Right cardiac atrium (tissue), 5 donors: ENCODE measurements at places on chromosomes 12 and 14.

DNA sequence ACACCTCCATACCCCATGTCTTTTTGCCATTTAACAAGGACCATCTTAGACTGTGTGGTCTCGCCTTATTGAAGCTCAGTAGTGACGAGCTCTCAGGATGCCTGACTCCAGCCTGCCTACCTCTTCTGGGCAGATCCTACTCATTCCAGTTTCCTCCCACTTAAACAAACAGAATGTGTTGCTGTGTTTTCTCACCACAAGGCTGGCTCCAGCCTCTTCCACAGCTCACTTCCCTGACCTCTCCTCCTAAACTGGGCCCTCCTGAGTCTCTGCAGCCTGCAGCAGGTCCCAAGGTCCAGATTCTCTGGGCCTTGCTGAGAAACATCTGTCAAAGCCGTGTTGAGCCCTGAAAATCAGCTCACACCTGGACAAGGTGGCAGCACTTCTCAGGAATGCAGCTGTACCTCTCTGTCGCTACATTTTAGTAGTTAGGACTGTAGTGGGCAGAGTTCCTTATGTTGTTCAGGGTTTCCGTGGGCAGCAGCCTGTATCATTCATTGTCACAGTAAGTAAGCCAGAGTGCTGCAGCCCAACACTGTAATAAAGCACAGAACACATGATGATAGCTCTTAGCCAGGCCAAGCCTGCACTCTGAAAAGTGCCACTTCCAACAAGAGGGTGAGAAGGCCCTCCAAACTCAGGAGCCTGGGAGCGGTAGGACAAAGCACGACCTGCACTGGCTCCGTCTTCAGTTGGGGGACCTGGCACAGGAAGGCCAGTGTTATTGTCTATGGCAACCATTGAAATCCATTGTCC, 68.5 kb downstream of the NKX2-1 start:
- DNase-seq, result no peak

- no peak for DNase-seq
These were observed 51.5 kb upstream of the SLC2A13 start for GRCh38 chr12:40157336-40157735.

GRCh38 chr12:108313606-108314351, 25.3 kb downstream of the CMKLR1 start:
- peak; percentile 57 for DNase-seq

- DNase-seq, result no peak
These were observed 14.4 kb downstream of the EML1 start for GRCh38 chr14:99807413-99808153.

- no peak for DNase-seq
These were observed 174.0 kb downstream of the DIO2 start for GRCh38 chr14:80037349-80037748.

DNA sequence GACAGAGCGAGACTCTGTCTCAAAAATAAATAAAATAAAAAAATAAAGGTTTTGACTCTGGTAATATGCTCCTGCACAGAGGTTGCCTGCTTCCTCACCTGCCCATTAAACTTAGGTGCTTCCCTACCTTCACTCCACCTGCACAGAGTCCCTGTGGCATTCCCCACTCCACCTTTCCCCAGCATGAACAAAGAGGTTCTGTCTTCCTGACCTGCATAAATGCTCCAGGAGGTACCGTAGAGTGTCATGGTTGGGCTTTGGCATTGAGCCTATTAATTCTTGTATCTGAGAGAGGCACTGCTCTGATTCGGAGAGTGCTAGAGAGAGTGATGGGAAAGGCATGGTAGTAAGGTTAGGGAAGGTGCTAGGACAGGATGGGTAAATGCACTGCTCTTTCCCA, 6.3 kb downstream of the ARHGAP9 start:
- no peak for DNase-seq

DNA sequence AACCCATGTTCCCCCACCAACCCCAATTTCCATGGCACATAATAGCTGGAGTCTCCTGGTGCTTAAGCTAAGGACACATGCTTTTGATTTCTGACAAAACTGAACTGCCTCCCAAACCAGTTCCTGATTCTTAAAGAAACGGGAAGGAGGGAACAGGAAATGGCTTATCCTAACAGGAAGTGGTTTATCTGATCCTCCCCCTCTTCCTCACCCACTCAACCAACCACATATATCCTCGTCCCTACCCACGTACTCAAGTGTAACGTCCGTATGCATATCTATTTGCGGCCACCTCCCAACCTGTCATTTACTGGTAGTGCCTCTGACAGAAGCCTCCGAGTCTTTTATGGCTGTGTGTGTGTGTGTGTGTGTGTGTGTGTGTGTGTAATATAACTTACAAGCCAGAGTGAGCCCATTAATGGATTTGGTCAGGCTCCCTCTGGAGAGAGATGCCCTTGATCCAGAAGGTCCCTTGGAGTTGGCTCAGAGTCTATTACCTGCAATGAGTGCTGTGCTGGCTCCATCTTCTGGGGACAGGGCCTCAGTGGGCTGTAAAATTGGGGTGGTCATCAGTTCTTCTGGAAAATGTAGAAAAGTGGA, 7.7 kb downstream of the DAZAP2 start:
- no peak for DNase-seq

DNA sequence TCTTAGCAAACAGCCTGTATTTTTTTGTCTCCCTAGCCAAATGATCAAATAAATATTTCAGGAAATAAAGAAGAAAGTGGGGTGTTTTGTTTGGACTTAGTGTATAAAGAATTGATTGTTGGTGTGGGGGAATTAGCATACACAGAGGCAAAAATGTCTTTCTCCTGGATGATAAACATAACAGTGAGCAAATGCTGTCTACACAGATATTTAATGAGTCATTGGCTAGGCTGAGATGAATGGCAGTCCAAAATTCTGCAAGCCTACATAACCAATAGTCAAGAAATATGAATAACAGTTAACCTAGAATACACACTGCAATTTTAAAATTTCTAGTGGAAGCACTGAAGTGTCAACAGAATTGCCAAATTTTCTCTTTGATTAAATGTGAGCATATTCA, 35.8 kb downstream of the MYF5 start:
- DNase-seq, result no peak

- DNase-seq, result peak; percentile 65
These were observed 1.8 kb downstream of the SMIM41 start for GRCh38 chr12:52081263-52081733.

DNA sequence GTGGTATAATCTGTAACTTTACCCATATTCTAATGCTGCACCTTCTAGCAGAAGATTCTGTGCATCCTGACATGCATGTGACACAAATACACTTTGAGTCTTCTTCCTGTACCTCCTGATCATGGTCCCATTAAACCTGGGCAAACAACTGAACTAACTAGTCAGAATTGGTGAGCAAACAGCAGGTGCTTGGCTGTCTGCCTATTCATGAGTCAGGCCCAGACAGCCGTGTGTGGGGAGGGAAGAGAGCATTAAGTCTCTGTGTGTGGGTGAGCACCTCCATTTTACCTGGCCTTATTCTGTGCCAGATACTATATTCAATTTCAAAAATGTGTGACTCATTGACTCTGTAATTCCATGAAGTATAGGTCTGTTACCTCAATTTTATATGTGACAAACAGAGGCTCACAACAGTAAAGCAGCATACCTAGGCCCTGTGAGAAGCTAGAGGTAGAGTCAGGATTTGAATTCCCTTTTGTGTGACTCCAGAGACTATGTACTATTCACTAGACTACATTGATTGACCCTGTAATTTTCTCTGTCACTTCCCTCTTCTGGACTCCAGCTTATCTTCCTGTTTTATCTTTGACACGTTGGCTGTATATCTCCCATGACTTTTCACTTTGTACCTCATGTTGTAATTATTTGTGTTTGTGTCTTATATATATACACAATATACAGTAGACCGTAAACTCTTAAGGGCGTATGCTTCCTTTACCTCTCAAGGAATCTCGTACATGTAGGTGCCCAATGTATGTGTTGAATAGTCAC, 32.2 kb downstream of the SUSD6 start:
- no peak for DNase-seq

DNA sequence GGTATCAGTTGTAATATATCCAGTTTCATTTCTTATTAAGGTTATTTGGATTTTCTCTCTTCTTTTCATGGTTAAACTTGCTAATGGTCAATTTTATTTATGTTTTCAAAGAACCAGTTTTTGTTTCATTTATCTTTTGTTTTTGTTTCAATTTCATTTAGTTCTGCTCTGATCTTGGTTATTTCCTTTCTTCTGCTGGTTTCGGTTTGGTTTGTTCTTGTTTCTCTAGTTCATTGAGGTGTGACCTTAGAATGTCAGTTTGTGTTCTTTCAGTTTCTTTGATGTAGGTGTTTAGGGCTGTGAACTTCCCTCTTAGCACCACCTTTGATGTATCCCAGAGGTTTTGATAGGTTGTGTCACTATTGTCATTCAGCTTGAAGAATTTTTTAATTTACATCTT, 145.6 kb upstream of the SLCO1B1 start:
- no peak for DNase-seq

GRCh38 chr14:104240434-104241157, 102.2 kb downstream of the KIF26A start:
- no peak for DNase-seq

- no peak for DNase-seq
These were observed 228.4 kb upstream of the FLRT2 start for GRCh38 chr14:85301506-85301905.

GRCh38 chr12:20474443-20474842, 106.1 kb downstream of the PDE3A start:
- DNase-seq, result no peak

GRCh38 chr12:52266514-52266913, 7.9 kb upstream of the KRT86 start:
- DNase-seq, result no peak

- no peak for DNase-seq
These were observed 544.2 kb downstream of the FOXG1 start for GRCh38 chr14:29310757-29311156.

DNA sequence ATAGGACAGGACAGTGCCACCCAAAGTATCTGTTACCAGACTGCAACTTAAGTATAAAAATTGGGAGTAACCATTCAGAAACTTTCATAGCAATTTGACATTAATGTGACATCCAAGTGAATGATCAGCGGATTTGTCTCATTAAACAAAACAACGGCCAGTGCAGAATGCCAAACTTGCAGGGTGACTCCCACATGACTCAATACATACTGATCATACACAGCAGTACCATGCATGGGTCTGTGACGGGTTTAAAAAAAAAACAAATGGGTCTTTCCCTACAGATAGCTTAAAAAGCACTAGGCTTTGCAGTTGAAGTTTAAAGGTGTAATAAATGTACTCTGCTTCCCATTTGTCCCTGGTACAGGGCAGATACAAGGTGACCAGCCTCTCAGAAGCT, 116.6 kb downstream of the SLC35F4 start:
- DNase-seq, result no peak

DNA sequence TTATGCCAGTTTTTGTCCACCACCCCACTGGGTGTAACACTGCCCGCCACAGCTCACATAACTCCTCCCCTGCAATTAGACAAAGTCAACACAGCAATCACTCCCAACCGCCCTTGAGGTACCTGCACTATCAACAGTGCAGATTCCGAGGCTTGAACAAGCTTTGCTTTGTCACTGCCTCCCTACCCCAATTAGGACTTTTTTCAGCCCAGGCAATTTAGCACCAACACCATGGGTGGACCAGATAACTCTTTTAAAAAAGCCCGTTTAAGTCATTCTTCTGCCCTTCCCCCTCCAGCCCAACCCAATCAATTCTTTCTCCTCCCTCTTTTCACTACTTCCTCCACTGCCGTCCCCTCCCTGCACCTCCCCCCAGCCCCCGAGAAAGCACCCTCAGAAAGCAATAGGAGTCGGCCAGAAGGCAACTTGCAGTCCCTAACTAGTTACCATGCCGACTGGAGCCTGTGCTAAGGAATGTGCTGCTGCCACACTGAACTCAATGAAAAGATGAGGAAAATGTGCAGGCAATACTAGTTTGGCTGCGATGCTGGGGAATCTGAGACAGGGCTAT, 45.7 kb upstream of the OTX2 start:
- DNase-seq, result no peak

- DNase-seq, result no peak
These were observed 203.6 kb downstream of the NUAK1 start for GRCh38 chr12:105935106-105935505.

DNA sequence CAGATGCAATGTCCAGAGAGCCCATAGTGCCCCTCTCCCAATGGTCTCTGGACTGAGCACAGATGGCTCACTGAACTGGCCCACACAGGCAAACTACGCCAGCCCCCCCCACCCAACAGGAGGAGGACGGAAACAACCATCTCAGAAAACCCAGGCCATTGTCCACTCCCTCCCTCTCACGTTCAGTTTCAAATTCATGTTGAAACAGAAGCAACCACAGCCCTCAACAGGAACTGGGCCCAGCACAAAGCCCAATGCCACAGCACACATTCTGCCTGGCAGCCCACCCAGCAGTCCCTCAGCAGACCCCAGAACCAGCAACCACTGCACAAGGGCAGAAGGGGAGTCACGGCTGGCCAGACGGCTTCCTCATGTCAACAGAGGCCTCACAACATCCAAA, 10.6 kb downstream of the CCDC88C start:
- DNase-seq, result no peak

DNA sequence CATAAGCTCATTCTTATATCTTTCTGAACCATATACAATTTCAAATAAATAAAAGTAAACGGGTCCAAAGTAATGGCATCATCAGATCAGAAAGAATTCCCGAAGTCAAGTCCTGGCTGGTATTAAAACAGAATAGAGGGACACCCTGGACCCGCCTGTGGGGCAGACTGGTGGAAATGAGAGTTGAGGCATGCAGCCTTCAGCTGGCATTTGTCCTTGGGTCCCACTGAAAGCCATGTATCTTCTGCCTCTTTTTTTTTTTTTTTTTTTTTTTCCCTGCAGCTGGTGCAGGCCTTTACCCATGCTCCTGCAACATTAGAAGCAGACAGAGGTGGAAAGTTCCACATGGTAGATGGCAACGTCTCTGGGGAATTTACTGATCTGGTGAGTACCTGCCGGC, 9.9 kb downstream of the AHSA1 start:
- DNase-seq, result no peak

GRCh38 chr12:54933376-54933775, 51.2 kb downstream of the TESPA1 start:
- no peak for DNase-seq

DNA sequence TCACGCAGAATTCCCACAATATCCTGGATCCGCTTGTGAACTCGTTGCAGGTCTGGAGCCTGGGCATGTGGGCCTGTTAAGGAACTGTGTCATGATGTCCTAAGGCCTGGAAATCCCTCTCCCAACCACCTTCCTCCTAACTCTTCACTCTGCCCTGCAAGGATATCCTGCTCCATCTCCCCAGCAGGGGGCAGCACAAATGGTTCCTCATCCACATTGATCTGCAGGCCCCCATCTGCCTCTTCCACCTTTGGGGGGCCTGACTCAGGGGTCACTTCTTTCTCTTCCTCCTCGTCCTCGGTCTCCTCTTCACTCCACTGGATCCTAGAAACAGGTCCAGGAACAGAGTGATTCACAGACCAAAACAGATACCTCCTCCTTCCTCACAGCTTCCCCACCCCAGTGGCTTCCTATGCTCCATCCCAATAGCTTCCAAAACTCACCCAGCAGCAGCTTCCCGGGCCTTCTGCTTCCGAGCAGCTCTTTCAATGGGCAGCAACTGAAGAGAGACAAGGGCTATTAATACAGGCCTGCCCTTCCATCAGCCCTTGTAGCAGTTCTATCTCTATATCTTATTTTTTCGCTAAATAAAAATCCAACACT, 4.5 kb downstream of the NOP2 start:
- no peak for DNase-seq

GRCh38 chr12:88566430-88566829, 13.8 kb downstream of the KITLG start:
- no peak for DNase-seq
